Urinary bladder (tissue), 4 donors: ENCODE measurements at places on chromosomes 5 and 9. TPM values are rescaled to one million over a fixed set of nuclear protein-coding genes. Genes with fewer than 3 reads are reported as not detected.

DNAH5 gene
- polyA plus RNA-seq = 0.18 TPM

KIAA0825 gene
- 0.79 TPM for polyA plus RNA-seq

GRM6 gene
- polyA plus RNA-seq = not detected

NR5A1 gene
- polyA plus RNA-seq = not detected

HNRNPAB gene
- 109 TPM for polyA plus RNA-seq

BNC2 gene
- 10.7 TPM for polyA plus RNA-seq

LCN9 gene
- polyA plus RNA-seq = not detected

CARTPT gene
- 3.9 TPM for polyA plus RNA-seq
